Omental fat pad (tissue), 4 donors: ENCODE measurements at places on chromosomes 11 and 22.

DNA sequence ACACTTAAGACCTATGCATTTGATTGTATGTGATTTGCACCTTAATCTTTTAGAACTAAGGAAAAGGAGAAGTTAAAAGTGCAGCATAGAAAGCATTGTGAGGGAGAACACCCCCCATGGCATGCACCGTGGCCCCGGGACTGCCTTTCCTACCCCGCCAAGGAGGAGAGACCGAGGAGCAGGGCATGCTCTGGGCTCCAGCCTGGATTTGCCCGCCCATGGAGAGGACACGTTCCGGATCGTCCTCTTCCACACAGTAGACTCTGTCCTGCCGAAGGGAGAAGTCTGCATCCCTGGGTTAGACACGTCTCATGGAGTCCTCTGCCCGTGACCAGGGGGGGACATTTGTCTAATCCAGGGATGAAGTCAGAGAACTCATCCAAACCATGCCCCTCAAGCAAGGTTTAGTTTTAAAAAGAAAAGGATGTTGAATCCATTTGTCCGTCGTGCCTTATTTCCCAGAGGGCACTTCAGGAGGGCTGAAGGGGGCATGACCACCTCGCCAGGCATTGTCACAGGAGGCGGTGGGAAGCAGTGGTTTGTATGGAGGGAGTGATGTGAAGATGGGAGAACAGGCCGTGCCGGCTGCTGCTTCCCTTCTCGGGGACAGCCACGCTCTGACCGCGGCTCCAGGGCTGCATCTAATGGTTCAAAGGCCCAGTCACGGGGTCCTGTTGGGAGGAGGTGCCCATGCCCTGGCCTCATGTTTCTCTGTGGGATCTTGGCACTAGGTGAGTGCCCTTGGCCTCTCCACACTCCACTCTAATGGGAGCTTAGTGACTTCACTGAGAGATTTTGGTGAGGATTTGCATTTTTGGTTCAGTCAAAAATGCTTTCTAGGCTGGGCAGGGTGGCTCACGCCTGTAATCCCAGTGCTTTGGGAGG is 66.2 kb upstream of the GAL start:
- no peak for DNase-seq

DNA sequence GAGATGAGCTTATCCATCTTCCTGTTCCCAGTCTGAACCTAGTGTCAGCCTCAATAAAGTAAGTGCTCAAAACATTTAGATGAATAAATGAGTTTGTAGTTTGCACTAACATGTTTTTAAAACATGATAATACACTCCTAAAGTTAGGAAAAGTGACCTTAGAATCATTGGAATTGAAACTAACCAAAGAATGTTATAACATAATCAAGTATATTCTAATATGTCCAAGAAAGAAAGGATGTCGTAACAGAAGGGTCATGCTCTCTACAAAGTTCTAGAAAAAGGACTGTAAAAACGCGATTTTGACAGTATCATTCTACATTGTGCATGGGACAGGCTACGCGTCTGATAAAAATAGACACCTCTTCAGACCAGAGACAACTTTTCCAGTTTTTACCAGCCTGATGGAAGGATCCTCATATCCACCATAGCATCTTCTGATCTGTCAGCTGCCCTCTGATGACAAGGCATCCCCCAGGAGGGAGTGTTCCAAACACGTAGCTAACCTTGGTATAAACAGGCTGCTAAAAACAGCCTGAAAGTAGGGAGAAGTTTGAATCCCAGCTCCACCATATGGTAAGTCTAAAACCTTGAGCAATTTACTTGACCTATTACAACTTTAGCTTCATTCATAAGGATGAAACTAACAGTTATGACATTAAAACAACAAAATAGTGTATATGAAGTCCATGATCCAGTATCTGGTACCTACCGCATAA is 30.2 kb downstream of the CLMP start:
- no peak for DNase-seq

GRCh38 chr11:100004541-100004940 is 682.5 kb upstream of the ARHGAP42 start:
- DNase-seq: no peak

DNA sequence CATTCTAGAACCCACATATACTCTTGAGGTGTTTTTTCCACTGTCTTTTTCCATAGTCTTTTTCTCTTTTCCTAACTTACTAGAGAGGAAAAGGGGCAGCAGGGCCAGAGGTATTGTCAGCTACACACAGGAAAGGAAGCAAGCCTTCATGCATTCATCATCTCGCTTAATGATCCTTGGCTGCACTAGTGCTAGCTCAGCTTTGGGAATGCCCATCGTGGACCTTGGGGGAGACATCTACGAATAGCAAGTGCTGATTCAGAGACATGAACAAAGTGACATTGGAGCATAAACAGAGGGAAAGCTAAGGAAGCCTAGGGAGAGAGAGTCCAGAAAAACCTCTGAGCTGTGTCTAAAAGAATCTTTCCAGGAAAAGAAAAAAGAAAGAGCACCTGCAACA is 466.3 kb upstream of the ARHGAP42 start:
- no peak for DNase-seq

DNA sequence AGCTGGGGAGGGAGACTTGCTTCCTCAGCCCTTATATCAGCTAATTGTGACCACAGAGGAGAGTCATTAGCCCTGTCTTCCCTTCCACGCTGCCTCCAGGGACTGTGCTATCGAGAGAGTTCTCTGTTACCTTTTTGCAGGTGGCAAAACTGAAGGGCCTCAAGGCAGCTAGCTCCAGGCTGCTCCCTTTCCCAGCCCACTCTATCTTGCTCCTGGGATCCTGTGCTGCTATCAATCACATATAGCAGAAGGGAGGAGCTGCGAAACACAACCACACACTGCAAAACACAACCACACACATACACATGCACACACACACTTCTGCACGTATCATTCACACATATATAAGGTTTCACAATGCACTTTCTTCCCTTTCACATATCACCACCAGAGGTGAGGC is 205.3 kb upstream of the MTNR1B start:
- DNase-seq: no peak

GRCh38 chr11:57567515-57568329 is at the start of gene UBE2L6:
Gene UBE2L6 (minus strand): TSS chr11:57567672. CDS start chr11:57567611, 61 bp downstream.
- DNase-seq: no peak

GRCh38 chr11:102476812-102477211 is 24.2 kb upstream of the TMEM123 start:
- DNase-seq: no peak

- no peak for DNase-seq
Observed at GRCh38 chr11:9148035-9148434, 56.6 kb upstream of the SCUBE2 start.

- no peak for DNase-seq
Observed at GRCh38 chr11:62555464-62556107, 9.0 kb upstream of the AHNAK start.

DNA sequence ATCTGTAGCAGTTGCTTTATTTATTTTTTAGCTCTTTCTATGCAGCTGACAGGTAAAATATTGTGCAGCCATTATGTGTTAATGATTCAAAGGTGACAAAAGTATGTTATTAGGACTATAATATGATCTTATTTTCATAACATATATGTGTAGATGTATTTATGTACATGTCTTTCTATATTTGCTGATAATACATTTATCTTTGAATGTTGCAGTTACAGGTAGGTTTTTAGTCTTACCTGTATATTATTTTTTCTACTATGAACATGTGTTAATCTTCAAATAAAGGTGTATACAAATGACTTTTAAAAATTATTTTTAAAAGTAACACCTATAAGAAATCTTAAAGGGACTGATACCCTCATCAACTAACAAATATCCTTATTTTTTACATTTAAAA is 33.6 kb downstream of the FAR1 start:
- DNase-seq: no peak
